Activated T-helper 9 cell treated with anti-CD3 and anti-CD28 coated beads, Interleukin-2, amount 50 U/mL, for 16 hours (primary cell): ENCODE measurements at places on chromosomes 11 and 22.

DNA sequence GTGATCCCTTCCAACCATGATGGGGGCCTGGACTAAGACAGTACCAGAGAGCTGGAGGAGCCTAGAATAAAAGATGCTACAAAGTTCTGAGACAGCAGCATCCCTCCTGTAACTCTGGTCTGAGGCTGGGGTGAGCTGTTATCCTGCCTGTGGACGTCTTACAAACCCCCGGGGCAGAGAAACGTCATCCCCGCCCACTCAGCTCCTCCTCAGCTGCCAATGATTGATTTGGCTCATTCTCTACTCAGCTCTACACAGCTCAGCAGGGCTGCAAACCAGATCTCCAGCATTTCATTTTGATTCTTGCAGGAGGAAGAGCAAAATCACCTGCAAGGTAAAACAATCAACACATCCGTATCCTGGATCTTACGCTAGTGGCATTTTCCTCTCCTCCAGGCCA is 55.5 kb downstream of the CSNK2A3 start:
- no peak for DNase-seq

DNA sequence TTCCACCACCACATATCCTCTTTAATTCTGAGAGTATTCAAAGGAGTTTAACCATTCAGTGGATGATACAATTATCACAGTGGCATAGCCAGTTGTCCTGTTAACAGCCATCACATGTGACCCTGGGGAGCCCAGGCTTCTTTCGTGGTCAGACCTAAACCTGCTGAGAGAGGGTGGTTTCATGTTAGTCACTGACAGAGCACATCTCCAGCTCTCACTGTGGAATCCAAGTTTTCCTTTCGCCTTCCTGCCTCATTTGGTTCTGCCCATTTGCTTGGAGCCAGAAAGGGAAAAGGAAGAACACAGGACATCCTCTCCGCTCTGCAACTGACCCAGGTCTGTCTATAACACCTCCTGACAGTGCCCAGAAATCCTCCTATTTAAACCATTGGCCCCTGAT is 60.4 kb downstream of the MCHR1 start:
- DNase-seq: no peak

GRCh38 chr11:46983598-46983997 is 47.0 kb downstream of the CSTPP1 start:
- DNase-seq: no peak

DNA sequence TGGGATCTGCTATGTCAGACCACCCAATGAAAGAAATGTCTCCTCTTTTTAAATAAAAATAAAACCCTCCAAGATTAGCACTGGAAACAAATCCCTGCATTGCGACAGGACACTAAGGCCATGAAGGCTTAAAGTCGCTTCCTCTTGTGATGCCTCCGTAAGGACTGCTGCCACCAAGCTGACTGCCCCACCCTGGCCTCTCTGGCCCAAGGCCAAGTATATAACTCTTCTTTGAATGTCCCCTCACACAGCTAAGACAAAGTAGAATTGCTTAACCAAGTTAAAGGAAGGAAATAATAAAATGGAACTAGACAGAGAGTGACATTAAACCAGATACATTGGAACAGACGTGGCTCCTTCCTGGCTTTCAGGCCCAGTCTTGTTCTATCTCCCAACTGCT is 7.5 kb upstream of the NRGN start:
- no peak for DNase-seq

DNA sequence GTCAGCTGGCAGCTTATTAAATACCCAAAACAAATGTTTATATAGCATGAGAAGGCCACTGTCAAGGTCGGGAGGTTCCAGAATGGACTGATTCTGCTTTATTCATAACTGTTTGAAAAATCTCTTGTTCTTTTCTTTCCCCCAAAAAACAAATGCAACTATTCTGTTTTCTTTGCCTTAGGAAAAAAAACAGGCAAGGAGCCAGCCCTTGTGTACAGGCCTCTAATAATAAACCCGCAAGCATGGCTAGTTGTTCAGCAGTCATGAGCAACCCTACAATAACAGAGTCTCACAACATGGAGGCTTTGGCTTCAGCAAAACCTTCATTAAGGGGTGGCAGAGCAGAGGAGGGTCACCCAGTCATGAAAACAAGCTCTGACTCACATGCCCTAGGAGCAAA is 191.7 kb downstream of the KIRREL3 start:
- no peak for DNase-seq

GRCh38 chr22:21585389-21585788 is 17.9 kb downstream of the UBE2L3 start:
- DNase-seq: no peak

DNA sequence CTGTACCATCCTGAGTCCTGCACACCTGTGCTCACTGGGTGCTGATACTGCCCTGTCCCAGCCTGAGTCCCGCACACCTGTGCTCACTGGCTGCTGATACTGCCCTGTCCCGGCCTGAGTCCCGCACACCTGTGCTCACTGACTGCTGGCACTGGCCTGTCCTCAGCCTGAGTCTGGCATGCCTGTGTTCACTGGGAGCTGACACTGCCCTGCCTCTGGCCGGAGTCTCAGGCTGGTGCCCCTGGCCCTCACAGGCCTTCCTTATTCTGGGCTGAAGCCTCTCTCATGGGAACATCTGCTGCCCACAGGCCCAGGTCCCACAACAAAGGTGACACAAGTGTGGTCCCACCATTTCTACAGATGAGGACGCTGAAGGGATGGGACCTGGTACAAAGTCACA is 115.1 kb downstream of the MPPED1 start:
- no peak for DNase-seq

DNA sequence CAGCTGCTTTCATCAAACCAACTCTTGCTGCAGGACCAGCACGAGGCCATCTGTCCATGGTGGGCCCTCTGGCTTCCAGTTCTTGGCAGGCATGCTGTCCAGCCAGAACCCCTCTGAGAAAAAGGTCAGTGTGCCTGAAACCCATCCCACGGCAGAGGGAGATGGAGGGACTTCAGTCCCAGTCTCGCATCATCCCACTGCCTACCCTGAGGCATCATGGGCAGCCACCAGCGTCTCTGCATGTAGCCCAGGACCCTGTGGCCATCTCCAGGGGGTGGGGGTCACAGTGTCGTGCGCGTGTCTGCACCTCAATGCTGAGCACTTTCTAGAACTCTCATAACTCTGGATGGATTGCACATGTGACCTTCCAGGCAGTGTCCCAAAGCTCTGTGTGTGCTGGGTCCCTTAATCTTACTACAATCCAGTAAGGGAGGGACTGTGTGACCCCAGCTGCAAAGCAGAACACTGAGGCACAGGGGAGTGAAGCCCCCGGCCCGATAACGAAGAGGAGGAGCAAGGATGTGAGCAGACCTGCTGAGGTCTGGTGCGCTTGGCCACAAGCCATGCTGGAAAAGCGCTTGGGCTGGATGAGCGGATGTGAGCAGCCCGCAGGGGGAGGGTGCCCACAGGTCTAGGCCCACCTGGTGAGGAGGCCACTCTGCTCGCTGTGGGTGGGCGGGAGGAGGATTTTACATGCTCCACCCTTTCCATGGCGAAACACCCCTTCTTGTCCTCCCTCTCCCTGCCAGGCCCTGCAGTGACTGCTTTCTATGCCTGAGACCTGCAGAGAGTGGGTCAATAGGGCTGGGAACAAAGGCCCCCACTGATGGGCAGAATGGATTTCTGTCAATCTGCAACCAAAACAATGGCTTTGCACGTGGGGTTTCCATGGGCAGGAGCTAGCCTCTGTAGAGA is 1401.0 kb downstream of the BRD1 start:
- no peak for DNase-seq

DNA sequence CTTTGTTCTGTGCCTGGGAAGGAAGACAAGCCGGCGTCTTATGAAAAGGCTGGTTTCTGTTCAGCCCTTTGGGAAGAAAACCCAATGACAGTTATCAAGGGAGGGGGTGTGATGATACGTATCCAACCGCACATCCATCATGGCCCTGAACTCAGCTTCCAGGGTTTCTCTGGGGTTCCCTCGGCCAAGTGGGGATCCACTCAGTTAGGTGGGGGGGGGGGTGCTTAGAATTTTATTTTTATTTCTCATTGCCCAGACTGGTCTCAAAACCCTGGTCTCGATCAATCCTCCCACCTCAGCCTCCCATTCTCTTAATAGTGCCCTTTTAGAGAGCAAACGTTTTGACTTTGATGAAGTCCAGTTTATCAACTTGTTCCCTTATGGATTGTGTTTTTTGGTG is 25.7 kb downstream of the KCNQ1 start:
- DNase-seq: no peak

GRCh38 chr22:47207387-47207786 is 444.9 kb downstream of the TBC1D22A start:
- no peak for DNase-seq

DNA sequence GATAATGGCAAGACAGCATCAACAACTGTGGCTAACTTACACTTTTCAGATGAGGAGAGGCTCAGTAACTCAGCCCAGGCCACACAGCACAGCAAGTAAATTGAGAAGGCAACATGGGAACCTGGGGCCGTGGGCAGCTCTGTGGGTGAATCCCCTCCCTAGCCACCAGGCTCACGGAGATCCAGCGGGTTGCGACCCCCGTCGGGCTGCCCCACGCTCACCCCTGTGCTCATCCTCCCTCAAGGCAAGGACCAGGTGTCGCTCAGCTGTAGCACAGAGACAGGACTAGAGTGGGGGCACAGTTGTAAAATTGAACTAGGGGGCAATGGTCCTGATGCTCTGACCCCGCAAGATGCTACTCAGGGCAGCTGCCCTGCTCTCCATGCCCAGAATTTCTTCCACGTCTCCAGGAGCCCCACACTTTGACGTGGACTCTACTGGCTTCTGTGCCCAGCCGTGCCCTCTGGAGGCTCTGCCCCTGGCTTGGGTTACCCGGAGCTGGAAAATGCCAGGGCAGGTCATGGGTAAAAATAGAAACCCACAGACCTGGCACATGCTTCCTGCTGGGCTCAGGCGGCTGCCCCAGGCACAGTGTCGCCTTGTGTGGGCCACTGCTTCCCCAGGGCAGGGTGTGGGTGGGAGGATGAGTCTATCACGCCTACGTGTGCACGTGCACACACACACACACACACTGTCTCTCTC is 9.0 kb downstream of the TUBA8 start:
- DNase-seq: no peak

GRCh38 chr22:39699631-39700360 is 129.2 kb downstream of the CACNA1I start:
- DNase-seq: no peak

DNA sequence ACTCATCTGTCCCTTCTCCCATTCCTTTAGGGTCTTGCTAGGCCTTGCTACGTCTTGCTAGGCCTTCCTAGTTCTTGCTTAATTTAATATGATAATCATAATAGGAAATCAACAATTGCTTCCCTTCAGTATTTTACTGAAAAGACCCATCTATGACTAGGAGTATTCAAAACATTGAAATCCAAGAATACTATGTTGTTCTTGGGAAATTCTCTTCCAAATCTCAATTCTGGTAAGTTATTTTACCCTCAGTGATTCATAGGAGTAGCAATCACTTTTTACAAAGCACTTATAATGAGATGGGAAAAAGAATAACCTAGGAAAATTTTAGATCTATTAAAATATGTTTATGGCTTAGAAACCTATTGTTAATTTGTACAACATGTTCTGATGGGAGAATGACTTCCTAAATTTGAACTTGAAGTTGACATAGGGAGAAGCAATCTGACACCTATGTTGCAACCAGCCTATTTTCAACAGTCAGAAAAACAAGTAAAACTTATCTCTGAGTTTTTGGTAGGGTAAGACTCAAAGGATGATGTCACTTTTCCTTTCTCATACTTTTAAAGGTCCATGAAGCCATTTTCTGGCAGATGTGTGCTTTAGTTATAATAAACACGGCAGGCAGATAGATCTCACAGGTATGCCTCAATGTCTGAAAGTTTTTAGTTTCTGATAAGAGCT is 29.5 kb upstream of the HIPK3 start:
- no peak for DNase-seq

DNA sequence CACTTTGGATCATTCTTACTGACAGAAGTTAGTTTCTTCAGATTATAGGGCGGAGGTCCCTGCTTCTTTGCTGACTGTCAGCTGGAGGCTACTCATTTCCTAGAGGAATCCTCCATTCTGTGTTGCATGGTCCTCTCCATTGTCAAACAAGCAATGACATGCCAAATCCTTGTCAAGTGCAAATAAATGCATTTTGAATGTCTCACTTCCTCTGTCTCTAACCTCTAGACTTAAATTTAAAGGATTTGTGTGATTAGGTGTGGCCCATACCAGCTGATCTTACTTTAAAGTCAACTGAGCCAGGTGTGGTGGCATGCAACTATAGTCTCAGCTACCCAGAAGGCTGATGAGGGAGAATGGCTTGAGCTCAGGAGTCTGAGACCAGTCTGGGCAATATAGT is 458.4 kb upstream of the CCDC179 start:
- no peak for DNase-seq

DNA sequence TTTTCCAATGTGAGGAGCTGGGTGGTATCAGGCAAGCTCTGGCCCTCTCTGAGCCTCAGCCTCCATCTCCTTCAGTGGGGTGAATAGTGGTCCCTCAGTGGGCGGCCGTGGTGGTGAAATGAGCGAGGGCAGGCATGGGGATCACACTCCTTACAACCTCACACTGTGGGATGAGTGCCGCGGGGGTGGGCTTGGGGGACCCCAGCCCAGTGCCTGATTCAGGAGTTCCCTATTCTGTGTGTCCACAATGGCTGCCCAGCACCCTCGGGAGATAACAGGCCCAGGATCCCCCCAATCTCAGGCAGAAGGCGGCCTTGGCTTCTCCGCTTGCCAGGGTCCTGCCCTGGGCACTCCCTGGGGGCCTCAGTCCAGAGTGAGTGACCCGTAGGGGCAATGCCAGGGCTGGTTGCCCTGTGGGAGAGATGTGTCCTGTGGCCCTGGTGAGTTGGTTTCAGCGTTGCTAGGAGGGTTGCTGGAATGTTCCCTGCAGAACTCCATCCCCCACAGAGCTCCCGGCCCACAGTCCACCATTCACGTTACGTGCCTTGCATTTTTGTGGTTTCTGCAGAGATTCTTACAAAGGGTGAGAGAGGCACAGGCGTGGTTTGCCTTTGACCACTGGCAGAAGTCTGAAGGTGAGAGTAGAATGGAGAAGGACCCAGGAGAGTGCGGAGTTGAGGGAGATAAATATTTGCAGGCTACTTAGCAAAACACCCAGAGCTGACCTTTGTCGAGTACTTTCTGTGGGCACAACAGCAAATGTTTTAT is 2.9 kb downstream of the ALDH3B1 start:
- no peak for DNase-seq

- DNase-seq: no peak
These were observed 84.7 kb upstream of the SCUBE2 start for GRCh38 chr11:9176136-9176535.

DNA sequence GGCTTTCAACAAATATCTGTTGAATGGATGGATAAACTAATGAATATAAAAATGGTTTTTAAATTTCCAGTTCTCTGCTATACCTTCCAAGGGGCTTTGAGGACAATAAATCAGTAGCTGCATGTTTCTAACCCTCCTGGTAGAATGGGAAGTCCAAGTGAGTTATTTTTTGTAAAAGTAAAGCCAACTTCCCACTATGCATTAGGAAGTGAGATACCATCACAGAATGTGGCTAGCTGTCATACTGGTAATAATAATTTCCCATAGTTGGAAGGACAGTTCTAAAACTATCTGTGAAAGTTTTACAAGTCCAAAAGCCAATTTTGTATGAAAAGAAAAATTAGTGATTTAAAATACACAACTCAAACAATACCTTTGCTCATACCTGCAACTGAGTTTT is 50.0 kb downstream of the TMEM123 start:
- no peak for DNase-seq

GRCh38 chr11:120108154-120108784 is 29.6 kb downstream of the TRIM29 start:
- peak; percentile 37 for DNase-seq
